ENCODE measurements at places on chromosomes 16 and 17.

- no peak for DNase-seq
These were observed 190.8 kb upstream of the NLRP1 start for GRCh38 chr17:5775098-5775497.

GRCh38 chr17:5035315-5035714 lies at the start of gene SLC52A1:
Gene SLC52A1 (minus strand): TSS chr17:5035426. CDS start chr17:5034606, 820 bp downstream.
- DNase-seq: no peak

- no peak for DNase-seq
These were observed 59.7 kb downstream of the VMP1 start for GRCh38 chr17:59767176-59767575.

GRCh38 chr16:57256601-57257395 lies 11.7 kb downstream of the ARL2BP start:
- no peak for DNase-seq

- peak; percentile 35 for DNase-seq
These were observed 315.8 kb downstream of the MAF start for GRCh38 chr16:79284766-79285165.

DNA sequence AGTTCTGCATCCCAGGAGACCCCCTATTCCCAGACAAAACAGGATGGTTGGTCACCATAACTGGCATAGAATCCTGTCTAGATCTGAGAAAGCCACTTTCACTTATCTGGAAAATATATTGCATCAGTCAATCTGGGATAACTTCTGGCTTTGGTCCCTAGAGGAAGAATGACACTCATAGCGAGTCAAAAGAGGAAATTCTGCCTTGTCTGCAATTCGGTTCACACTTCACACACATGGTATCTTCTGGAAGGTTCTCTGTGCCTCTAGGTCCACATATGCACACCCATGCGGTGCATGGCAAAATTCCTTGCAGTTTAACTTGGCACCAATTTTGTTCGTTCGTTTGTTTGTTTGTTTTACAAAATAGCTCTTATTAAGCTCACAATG lies 49.2 kb upstream of the WSCD1 start:
- no peak for DNase-seq

GRCh38 chr16:54199487-54200160 lies 87.0 kb downstream of the IRX3 start:
- DNase-seq: no peak

DNA sequence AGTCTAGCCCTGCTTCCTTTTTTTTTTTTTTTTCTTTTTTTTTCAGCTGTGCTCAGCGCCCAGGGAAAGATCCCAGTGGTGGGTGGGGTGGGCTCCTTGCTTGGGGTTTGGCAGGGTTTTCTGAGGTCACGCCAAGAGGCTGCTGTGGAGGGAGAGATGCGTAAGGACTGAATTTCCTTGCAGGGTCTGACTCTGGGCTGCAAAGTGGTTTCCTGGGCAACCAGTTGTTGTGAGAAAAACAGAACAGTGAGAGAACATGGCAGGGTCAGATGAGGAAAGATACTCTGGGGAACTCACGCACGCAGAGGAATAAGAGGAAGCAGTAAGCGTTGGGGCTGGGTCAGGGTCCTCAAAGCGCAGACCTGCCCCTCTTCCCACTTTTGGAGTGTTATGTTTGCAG lies 119.5 kb downstream of the IRF8 start:
- DNase-seq: peak; percentile 87
